ENCODE measurements at places on chromosomes 6 and 20.

DNA sequence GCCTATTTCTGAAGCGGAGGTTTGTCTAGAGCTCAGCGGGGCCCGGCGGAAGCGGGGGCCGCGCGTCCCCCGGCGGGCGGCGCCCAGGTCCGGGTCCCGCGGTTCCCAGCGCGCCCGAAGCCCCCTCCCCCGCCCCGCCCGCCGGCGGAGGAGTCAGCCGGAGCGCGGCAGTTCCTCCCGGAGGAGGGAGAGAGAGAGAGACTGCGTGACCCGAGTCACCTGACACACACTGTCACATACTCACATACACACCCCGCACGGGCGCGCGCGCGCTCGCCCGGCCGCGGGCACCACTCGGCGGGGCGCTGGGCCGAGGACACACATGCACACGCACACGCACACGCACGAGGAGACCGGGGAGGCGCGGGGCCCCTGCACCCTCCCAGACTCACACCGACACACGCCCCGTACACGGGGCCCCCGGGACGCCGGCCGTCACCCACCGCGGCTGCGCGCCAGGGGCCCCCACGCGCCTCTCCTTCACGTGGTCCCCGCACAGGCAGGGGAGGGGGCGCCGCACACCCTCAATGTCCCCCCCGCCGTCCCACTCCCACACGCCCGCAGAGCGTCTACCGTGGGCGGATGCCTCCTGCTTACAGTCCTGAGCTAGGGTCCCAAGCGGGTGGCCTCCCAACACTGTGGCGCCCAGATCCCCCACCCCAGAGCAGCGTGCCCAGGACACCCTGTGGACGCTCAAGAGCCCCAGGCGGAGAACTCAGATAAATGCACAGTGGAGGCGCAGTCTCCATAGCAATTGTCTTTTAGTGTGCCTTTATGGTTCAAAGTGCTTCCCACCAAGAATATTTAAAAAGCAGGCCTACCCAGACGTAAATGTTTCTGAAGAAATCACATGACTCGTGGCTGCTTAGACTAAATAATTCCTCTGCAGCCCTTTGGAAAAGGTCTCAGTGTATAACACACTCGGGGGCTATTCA lies at the start of gene RRAGD:
Gene RRAGD (minus strand): TSS at position 203 of the 935 bp plus-strand sequence. CDS start 280 bp downstream, outside the sequence.
- H3K4me3 ChIP-seq: peak within 1 kb of the TSS; percentile 52
- H3K4me1 ChIP-seq: no peaks in the 10 kb centered on the region
- H3K36me3 ChIP-seq: no peaks in the 10 kb centered on the region
- peak; percentile 63 for DNase-seq
- H3K27me3 ChIP-seq: no peaks in the 10 kb centered on the region

- no peak overlapping the region for H3K4me3 ChIP-seq
- no peaks in the 10 kb centered on the region for H3K27me3 ChIP-seq
- no peaks in the 10 kb centered on the region for H3K4me1 ChIP-seq
- peak; percentile 8 for DNase-seq
- no peak overlapping the region for H3K27ac ChIP-seq
Measured at GRCh38 chr6:27834879-27835549, 77.2 kb downstream of the OR2B2 start.

GRCh38 chr6:28145231-28145630 lies 3.5 kb downstream of the ZKSCAN8 start:
- H3K4me3 ChIP-seq: no peak overlapping the region
- H3K36me3 ChIP-seq: peaks cover 12% of the 10 kb centered on the region
- no peak for DNase-seq

DNA sequence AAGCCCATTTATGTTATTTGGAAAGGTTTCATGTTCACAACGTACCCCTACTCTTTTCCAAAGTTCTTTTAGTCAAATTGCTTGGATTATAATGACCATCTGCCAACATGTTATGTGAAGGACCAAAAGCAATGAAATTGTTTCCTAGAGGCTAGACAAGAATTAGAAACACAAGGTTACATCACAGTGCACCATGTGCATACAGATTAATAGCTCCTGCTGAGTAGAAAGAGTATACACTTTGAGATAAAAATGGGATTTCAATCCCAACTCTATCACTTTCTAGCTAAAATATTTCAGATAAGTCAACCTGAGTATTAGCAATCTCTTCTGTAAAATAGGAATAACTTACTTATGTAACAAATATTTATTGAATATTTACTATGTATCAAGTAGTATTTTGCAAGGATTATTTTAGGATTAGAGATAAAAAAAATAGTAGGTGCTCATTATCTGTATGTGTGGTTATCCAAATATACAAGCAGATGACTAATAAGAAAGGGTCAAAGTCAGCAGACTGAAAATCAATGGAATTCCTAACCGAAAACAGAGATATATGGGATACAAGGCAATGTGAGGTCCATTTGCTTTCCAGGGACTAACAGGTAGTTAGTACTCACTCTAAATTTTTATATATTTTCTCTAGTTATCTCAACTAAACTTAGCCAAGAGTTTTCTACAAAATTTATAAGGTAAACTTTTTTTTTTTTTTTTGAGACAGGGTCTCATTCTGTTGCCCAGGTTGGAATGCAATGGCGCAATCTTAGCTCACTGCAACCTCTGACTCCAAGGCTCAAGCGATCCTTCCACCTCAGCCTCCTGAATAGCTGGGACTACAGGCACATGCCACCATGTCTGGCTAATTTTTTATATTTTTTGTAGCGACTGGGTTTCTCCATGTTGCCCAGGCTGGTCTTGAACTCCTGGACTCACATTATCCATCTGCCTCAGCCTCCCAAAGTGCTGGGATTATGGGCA lies 127.7 kb downstream of the PDSS2 start:
- H3K4me1 ChIP-seq: no peaks in the 10 kb centered on the region
- DNase-seq: no peak
- no peak overlapping the region for H3K27ac ChIP-seq
- no peaks in the 10 kb centered on the region for H3K27me3 ChIP-seq

GRCh38 chr6:82237013-82237412 lies 10.5 kb downstream of the IBTK start:
- no peaks in the 10 kb centered on the region for H3K36me3 ChIP-seq
- H3K4me1 ChIP-seq: no peaks in the 10 kb centered on the region
- no peak overlapping the region for H3K4me3 ChIP-seq
- no peaks in the 10 kb centered on the region for H3K27me3 ChIP-seq
- no peak overlapping the region for H3K27ac ChIP-seq
- DNase-seq: no peak

GRCh38 chr6:157328108-157328692 lies 4.9 kb upstream of the TMEM242 start:
- no peak overlapping the region for H3K4me3 ChIP-seq
- H3K4me1 ChIP-seq: peaks cover 3% of the 10 kb centered on the region
- no peaks in the 10 kb centered on the region for H3K27me3 ChIP-seq
- no peak for DNase-seq
- H3K36me3 ChIP-seq: no peaks in the 10 kb centered on the region
- H3K27ac ChIP-seq: no peak overlapping the region

GRCh38 chr6:21769968-21770367 lies 176.4 kb downstream of the SOX4 start:
- H3K27ac ChIP-seq: peak overlapping the region; percentile 70
- H3K36me3 ChIP-seq: no peaks in the 10 kb centered on the region
- H3K27me3 ChIP-seq: no peaks in the 10 kb centered on the region
- H3K4me1 ChIP-seq: peaks cover 14% of the 10 kb centered on the region
- no peak overlapping the region for H3K4me3 ChIP-seq

DNA sequence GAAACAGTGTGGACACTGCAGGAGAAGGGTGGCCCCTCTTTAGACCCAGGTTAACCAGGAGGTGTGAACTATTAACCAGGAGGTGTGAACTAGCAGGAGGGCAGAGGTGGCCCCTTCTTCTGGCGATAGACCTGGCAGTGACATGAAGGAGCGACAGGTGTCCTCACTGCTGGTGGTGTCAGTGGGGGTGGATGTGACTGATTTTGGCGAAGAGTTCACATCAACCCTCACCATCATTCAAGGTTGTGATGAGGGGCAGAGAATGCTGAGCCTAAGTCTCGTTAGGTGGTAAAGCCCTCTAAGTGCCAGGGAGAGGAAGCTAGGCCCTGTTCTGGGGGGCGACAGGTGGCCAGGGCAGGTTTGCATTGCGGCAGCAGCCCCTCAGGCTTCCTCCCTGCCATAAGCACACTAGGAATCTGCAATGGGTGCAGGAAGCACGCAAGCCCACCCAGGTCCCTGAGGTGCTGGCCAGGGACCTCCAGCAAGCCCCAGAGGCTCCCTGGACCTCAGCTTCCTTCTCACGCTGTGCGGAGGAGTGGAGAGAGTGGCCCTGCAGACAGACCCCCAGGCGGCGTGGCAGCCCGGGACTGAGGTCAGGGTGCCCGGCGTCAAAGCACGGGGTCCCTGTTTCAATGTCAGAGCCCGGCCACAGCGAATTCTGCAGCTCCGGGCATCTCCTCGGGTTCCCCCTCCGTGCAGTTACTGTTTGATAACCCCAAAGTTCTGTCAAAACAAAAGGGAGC lies 13.7 kb downstream of the NPEPL1 start:
- no peak overlapping the region for H3K27ac ChIP-seq
- no peaks in the 10 kb centered on the region for H3K27me3 ChIP-seq
- H3K4me1 ChIP-seq: no peaks in the 10 kb centered on the region
- DNase-seq: no peak
- H3K36me3 ChIP-seq: no peaks in the 10 kb centered on the region
- no peak overlapping the region for H3K4me3 ChIP-seq

GRCh38 chr6:77466451-77467437 lies 3.5 kb upstream of the HTR1B start:
- H3K4me1 ChIP-seq: no peaks in the 10 kb centered on the region
- H3K27ac ChIP-seq: no peak overlapping the region
- peak overlapping the region; percentile 48 for H3K4me3 ChIP-seq
- DNase-seq: peak; percentile 76

- H3K27me3 ChIP-seq: no peaks in the 10 kb centered on the region
- DNase-seq: peak; percentile 65
- H3K4me3 ChIP-seq: no peak overlapping the region
- peaks cover 14% of the 10 kb centered on the region for H3K4me1 ChIP-seq
Measured at GRCh38 chr6:143555582-143555981, 44.1 kb upstream of the FUCA2 start.

GRCh38 chr6:116530436-116530835 lies 15.0 kb downstream of the TRAPPC3L start:
- no peak overlapping the region for H3K4me3 ChIP-seq
- H3K4me1 ChIP-seq: peaks cover 8% of the 10 kb centered on the region
- no peak overlapping the region for H3K27ac ChIP-seq
- no peaks in the 10 kb centered on the region for H3K36me3 ChIP-seq
- no peak for DNase-seq

GRCh38 chr6:9272671-9273070 lies 837.3 kb upstream of the SLC35B3 start:
- no peaks in the 10 kb centered on the region for H3K36me3 ChIP-seq
- DNase-seq: no peak
- no peak overlapping the region for H3K4me3 ChIP-seq
- no peaks in the 10 kb centered on the region for H3K4me1 ChIP-seq
- no peaks in the 10 kb centered on the region for H3K27me3 ChIP-seq

- no peaks in the 10 kb centered on the region for H3K36me3 ChIP-seq
- H3K4me3 ChIP-seq: no peak overlapping the region
- H3K27me3 ChIP-seq: no peaks in the 10 kb centered on the region
Measured at GRCh38 chr6:71033890-71034289, 77.0 kb upstream of the B3GAT2 start.

DNA sequence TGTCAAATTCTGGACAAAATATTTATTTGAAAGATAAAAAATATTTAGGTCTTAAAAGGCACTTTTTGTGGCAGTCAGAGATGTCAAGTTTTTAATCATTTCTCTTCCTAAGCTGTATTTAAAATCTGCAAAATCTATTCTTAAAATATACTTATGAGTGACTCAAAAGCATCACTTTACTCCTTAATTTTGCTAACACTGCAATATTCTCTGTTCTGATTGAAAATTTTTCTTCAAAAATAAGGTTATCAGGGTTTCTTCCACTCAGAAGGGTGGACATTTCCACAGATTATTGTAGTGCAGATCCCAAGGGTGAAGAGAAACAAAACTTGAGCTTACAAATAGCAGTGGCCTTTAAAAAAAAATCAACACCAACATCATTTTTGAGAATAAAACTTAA lies 27.5 kb downstream of the PLEKHG1 start:
- H3K36me3 ChIP-seq: no peaks in the 10 kb centered on the region
- no peak for DNase-seq
- no peaks in the 10 kb centered on the region for H3K27me3 ChIP-seq
- no peak overlapping the region for H3K4me3 ChIP-seq
- H3K27ac ChIP-seq: no peak overlapping the region

DNA sequence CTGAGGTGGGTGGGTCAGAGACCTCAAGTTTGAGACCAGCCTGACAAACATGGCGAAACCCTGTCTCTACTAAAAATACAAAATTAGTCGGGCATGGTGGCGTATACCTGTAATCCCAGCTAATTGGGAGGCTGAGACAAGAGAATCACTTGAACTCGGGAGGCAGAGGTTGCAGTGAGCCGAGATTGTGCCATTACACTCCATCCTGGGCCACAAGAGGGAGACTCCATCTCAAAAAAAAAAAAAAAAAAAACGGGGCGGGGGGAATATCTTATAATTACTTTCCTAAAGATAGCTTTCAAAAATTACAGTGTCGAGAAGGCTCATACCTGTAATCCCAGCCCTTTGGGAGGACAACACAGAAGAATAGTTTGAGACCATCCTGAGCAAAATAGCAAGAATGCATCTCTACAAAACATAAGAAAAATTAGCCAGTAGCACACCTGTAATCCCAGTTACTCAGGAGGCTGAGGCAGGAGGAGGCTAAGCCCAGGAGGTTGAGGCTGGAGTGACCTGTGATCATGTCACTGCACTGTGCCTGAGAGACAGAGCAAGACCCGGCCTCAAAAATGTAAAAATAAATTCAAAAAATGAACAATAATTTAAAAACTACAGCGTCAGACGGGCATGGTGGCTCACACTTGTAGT lies 25.8 kb downstream of the CBFA2T2 start:
- no peak overlapping the region for H3K27ac ChIP-seq
- H3K4me1 ChIP-seq: no peaks in the 10 kb centered on the region
- H3K27me3 ChIP-seq: no peaks in the 10 kb centered on the region
- H3K4me3 ChIP-seq: no peak overlapping the region
- no peaks in the 10 kb centered on the region for H3K36me3 ChIP-seq

- no peak overlapping the region for H3K4me3 ChIP-seq
- no peaks in the 10 kb centered on the region for H3K4me1 ChIP-seq
- DNase-seq: no peak
- H3K27me3 ChIP-seq: no peaks in the 10 kb centered on the region
Measured at GRCh38 chr6:35089216-35089934, 51.8 kb downstream of the TCP11 start.

GRCh38 chr20:47544240-47544639 lies 42.6 kb downstream of the NCOA3 start:
- H3K36me3 ChIP-seq: no peaks in the 10 kb centered on the region
- H3K27ac ChIP-seq: no peak overlapping the region
- H3K4me1 ChIP-seq: no peaks in the 10 kb centered on the region
- H3K4me3 ChIP-seq: no peak overlapping the region
- no peak for DNase-seq
- H3K27me3 ChIP-seq: no peaks in the 10 kb centered on the region

GRCh38 chr6:70299456-70299855 lies 3.4 kb downstream of the COL9A1 start:
- H3K4me3 ChIP-seq: no peak overlapping the region
- H3K27ac ChIP-seq: no peak overlapping the region
- no peaks in the 10 kb centered on the region for H3K36me3 ChIP-seq
- no peaks in the 10 kb centered on the region for H3K4me1 ChIP-seq
- peak; percentile 12 for DNase-seq
- no peaks in the 10 kb centered on the region for H3K27me3 ChIP-seq

- no peaks in the 10 kb centered on the region for H3K36me3 ChIP-seq
- no peak overlapping the region for H3K27ac ChIP-seq
- H3K27me3 ChIP-seq: no peaks in the 10 kb centered on the region
- H3K4me1 ChIP-seq: no peaks in the 10 kb centered on the region
- no peak overlapping the region for H3K4me3 ChIP-seq
- DNase-seq: no peak
Measured at GRCh38 chr20:52941808-52942207, 30.4 kb upstream of the TSHZ2 start.
